ENCODE measurements at places on chromosomes 16 and 17. TPM values are rescaled to one million over a fixed set of nuclear protein-coding genes. Genes with fewer than 3 reads are reported as not detected.
A peak's percentile ranks its signal among the peaks of the same experiment; 100 is the strongest.

NOD2 gene
- total RNA-seq = 8.5 TPM

DNA sequence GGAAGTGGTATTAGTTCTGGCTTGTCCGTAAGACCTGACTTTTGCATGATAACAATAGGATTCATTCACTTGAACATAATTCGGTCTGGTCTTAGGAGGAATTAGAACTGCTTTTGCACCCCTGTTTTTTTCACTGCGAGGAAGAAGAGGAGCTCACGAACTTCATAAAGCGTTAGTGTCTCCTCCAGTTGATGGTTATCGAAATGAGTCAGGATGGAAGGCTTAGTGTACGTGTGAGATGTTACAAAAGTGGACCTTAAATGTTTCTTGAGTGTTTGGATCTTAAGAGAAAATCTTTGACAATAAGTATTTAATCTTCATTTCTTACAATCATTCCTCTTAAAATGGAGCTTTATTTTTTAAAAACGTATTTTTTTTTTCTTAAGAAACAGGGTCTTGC is 52.8 kb downstream of the USP10 start:
- no peak overlapping the region for H3K27ac ChIP-seq
- no peak overlapping the region for H3K4me3 ChIP-seq
- no peaks in the 10 kb centered on the region for H3K27me3 ChIP-seq
- peaks cover 25% of the 10 kb centered on the region for H3K4me1 ChIP-seq
- no peak for DNase-seq
- no peaks in the 10 kb centered on the region for H3K36me3 ChIP-seq

CD300E gene
- total RNA-seq = 5.3 TPM

GRCh38 chr17:80940171-80941123 is 51.2 kb upstream of the CHMP6 start:
- no peak overlapping the region for H3K27ac ChIP-seq
- no peaks in the 10 kb centered on the region for H3K27me3 ChIP-seq
- H3K4me3 ChIP-seq = no peak overlapping the region

- DNase-seq = no peak
- H3K36me3 ChIP-seq = peaks cover 27% of the 10 kb centered on the region
- no peaks in the 10 kb centered on the region for H3K27me3 ChIP-seq
- no peak overlapping the region for H3K4me3 ChIP-seq
- peak overlapping the region; percentile 14 for H3K27ac ChIP-seq
- H3K4me1 ChIP-seq = peaks cover 11% of the 10 kb centered on the region
These were observed 2.9 kb upstream of the CARMIL2 start for GRCh38 chr16:67641779-67642708.

- no peak overlapping the region for H3K4me3 ChIP-seq
- peaks cover 4% of the 10 kb centered on the region for H3K4me1 ChIP-seq
- DNase-seq = no peak
- H3K27ac ChIP-seq = no peak overlapping the region
These were observed 31.2 kb upstream of the HAPSTR1 start for GRCh38 chr16:9060225-9060624.

- H3K27ac ChIP-seq = no peak overlapping the region
- H3K4me1 ChIP-seq = peaks cover 27% of the 10 kb centered on the region
- peaks cover 15% of the 10 kb centered on the region for H3K36me3 ChIP-seq
- H3K27me3 ChIP-seq = no peaks in the 10 kb centered on the region
- DNase-seq = no peak
- no peak overlapping the region for H3K4me3 ChIP-seq
These were observed 14.9 kb downstream of the SNN start for GRCh38 chr16:11683145-11683544.

GRCh38 chr17:67013891-67014290 is 30.5 kb upstream of the CACNG1 start:
- H3K36me3 ChIP-seq = no peaks in the 10 kb centered on the region
- no peak overlapping the region for H3K27ac ChIP-seq
- no peak overlapping the region for H3K4me3 ChIP-seq
- H3K4me1 ChIP-seq = no peaks in the 10 kb centered on the region
- H3K27me3 ChIP-seq = no peaks in the 10 kb centered on the region
- DNase-seq = no peak

DNA sequence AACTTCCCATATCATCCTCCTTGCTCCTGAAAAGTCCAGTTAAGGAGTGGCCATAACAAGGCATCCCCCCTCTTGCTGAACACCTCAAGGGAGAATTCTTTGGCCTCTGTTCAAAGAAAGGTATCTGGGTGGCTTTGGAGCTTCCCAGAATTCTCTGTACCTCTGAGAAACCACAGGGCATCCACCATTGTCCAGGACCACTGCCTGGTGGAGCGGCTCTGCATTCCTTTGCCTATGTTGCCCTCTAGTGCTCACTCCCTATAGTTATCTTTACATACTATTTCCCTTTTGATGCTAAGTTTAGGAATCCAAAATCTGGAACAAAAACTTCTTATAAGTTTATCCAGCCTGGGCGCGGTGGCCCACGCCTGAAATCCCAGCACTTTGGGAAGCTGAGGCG is 30.3 kb downstream of the CHD9NB start:
- peak; percentile 22 for DNase-seq
- H3K4me1 ChIP-seq = no peaks in the 10 kb centered on the region
- no peaks in the 10 kb centered on the region for H3K36me3 ChIP-seq
- no peaks in the 10 kb centered on the region for H3K27me3 ChIP-seq
- no peak overlapping the region for H3K27ac ChIP-seq

DNA sequence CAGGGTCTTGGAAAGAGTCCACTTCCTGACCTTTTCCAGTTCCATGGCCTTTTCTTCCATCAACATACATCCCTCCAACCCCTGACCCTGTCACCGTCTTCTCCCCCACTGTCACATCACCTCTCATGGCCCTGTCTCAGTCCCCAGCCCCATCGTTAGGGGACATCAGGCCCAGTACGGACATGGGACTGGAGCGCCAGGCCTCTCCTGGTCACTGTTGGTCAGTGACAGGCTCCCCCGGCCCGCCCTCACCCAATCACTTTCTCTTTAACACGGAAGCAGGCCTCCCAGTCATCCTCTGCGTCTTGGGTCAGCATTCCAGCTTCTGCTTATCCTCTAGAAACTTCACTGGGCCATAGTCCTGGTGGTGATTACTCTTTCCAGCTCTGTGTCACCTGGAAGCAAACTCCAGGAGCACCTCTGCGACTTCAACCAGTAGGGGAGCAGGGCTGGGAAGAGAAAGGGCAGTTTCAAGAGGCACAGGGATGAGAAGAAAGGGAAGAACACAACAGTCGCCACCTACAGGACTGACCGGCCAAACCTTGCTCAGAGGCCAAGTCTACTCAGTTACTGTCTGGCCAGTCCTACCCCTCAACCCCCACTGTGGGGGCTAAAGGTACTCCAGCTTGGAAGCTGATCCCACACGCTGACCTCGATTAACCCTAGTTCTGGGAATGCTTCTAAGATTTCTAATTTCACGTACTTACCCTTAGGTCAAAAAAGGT is 15.9 kb upstream of the ICAM2 start:
- peaks cover 21% of the 10 kb centered on the region for H3K36me3 ChIP-seq
- H3K27me3 ChIP-seq = no peaks in the 10 kb centered on the region
- no peaks in the 10 kb centered on the region for H3K4me1 ChIP-seq
- no peak overlapping the region for H3K27ac ChIP-seq
- no peak overlapping the region for H3K4me3 ChIP-seq

PGP gene
- total RNA-seq = 23.6 TPM

HS3ST6 gene
- total RNA-seq = 0.66 TPM
